ENCODE measurements at places on chromosomes 4 and X.
A peak's percentile ranks its signal among the peaks of the same experiment; 100 is the strongest.

GRCh38 chr4:143375326-143376073, 38.8 kb downstream of the GAB1 start:
- DNase-seq: peak; percentile 84

- no peak for DNase-seq
Measured at GRCh38 chr4:8150152-8151090, 8.2 kb downstream of the ABLIM2 start.

GRCh38 chrX:861921-862320, 231.3 kb downstream of the SHOX start:
- DNase-seq: no peak

DNA sequence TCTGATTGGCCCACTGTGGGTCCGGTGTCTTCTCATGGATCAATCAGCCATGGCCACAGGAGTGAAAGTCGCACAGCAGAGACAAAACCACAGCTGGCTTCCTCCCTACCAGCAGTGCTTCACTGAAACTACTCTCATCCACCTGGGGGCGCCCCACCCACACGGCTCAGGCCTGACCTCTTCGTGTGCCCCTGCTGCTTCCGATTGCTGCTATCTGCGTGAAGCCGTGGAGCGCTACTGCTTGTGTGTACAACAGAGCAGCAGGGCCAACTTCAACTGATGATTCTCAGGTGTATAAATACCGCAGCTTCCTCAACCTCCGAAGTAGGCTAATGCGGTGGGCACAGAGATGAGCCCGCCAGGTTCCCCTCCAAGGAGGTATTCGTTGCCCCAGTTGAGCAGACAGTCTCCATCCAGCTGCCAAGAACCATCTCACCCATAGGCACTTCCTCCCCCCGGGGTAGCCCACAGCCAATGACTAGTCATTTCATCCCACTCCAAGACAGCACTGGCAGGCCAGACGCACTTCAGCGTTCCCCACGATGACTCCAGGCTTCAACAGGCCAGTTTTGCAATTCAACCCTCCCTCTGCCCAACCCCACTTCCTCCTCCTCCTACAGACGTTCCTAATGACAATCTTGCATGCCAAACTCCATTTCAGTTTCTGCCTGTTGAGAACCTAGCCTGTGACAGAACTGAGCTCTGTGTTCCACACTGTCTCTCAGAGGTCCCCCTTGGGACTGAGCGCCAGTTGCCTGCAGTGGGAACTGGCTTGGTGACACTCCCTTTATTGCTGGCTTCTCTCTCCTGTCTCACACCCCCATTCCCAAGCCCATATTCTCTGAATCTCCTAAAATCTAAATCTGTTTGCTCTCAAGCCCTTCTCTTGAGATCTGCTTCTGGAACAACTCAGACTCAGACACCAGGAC, 41.3 kb upstream of the ATP6AP2 start:
- peak; percentile 80 for DNase-seq

DNA sequence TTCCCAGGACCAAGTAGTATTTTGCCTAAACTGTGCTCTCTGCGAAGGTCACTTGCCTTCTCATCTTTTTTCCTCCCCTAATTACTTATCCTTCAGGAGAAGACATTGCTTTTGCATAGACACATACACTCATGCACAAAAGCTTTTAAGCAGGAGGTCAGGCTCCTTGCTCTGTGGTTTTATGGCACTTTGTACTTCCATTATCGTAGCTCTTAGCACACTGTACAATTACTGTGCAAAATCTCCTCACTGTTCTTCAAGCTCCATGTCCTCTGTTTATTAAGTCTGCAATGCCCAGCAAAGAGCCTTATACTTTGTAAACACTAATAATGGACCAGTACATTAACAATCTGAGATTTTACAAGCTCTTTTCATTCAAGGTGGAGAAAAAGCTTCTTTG, 188.4 kb upstream of the GNPDA2 start:
- DNase-seq: peak; percentile 12

GRCh38 chrX:136780763-136781162, at the start of gene ARHGEF6:
Gene ARHGEF6, minus strand, starts transcription at chrX:136780932. Its CDS starts 50 bp downstream, at chrX:136780882.
- no peak for DNase-seq

- peak; percentile 42 for DNase-seq
Measured at GRCh38 chrX:107541244-107541643, 87.1 kb upstream of the PRPS1 start.

DNA sequence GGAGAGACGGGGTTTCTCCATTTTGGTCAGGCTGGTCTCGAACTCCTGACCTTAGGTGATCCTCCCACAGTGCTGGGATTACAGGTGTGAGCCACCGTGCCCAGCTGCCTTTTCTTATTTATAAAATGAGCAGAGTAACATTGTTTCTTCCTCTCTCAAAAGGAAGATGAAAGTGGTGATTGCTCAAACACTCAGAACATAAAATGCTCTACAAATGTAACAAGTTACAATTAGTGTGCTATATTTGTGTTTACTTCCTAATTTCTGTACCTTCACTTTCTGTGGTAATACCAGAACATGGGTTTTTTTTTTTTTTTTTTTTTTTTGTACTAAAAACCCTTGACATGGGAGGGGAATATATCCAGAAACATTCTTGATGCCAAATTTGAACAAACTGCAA, 197.9 kb downstream of the MGST2 start:
- no peak for DNase-seq

DNA sequence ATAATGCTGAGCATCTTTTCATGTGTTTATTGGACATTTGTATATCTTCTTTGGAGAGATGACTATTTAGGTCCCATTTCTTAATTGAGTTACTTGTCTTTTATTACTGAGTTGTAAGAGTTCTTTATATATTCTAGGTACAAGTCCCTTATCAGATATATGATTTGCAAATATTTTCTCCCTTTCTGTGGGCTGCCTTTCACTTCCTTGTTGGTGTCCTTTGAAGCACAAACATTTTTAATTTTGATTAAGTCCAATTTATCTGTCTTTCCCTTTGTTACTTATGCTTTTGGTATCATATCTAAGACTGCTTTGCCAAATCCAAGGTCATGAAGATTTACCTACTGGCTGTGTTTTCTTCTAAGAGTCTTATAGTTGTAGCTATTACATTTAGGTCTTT, 113.2 kb downstream of the HNRNPD start:
- no peak for DNase-seq

DNA sequence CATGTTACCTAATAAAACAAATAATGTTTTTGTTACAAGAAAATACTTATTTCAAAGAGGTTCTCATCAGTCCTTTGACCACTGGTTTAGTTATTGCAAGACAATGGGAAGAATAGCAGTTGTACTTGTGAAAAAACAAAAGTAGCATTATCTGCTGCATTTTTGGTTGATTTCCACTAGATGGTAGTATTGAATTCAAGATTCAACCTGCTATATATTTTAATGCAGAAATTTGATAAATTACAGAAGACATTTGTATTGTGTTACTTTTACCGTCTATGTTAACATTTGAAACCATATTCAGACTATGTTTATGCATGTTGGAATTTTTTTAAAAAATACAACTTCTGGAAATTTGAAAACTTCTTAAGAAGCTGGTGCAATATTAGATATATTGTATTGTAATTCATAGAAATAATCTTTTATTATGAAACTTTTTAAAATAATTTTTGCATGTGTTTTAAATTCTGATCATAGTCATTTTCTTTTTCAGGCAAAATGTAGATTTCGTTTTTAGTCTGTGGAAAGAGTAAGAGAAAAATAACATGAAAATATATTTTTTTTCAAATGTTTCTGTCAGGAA, 56.4 kb downstream of the SPCS3 start:
- DNase-seq: peak; percentile 35

DNA sequence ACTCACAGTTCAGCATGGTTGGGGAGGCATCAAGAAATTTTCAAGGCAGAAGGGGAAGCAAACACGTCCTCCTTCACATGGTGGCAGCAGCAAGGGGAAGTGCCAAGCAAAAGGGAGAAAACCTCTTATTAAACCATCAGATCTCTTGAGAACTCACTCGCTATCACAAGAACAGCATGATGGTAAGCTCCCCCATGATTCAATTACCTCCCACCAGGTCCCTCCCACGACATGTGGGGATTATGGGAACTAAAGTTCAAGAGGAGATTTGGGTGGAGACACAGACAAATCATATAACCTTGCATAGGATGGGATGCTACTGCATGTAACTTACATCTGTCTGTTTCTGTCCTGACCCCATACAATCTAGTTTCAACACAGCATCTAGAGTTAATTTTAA, 511.8 kb upstream of the ARX start:
- no peak for DNase-seq

- DNase-seq: no peak
Measured at GRCh38 chrX:31811106-31811505, 739.3 kb upstream of the FTHL17 start.

- DNase-seq: no peak
Measured at GRCh38 chr4:141233673-141234072, 13.0 kb downstream of the ZNF330 start.

DNA sequence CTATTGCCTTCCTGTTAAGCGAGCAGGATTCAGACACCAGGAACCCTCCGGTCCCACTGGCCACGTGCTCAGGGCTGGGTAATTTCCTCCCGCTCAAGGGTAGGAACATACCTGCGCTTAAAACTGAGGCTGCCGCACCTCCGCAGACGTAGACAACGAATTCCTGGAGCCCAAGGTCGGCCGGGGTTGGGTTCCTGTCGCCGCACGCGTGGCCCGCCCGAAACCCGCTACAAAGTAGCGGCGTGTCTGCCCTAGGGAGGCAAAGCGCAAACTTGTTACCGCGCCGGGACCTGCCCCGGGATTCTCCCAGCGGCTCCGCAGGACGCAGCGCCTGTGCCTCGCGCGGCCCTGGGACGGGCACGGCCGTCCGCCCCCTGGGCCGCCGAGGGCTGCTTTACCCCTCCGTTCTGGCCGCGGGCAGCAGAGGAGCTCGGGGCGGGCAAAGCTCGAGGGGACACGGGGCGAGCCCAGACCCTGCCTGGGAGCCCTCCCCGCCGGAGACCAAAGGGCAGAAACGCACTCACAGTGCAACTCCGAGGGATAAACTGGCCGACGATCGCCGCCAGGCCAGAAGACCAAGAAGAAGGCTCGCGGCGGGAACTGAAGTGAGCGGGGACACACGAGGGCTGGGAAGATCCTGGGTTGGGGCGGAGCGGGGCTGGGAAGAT, at the start of gene ERVMER34-1:
Gene ERVMER34-1, minus strand, starts transcription at position 607 of the 668 bp plus-strand sequence. CDS start 5,905 bp downstream, outside the sequence.
- no peak for DNase-seq

DNA sequence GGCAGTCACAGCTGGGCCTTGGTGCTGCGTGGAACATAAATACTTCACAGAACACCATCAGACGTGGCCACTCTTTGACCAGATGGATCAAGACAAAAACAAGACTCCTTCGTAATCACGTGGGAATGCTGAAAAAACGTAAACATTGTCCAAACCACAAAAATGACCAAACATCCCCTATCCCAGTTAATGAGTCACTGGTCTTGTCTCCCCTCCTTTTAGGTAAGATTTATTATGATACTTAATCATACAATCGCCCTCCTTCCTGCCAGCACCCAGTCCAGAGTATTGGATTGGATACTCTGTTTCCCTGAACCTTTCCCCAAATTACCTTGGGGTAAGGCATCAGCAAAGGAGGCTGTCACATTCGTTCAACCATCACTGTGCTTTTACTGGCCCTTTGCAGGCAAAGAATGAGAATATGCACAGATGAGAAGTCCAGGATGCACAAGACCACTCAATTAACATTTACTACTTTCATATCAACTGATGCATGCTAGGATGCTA, 601 bp upstream of the TCEANC start:
- peak; percentile 10 for DNase-seq
